ENCODE measurements at places on chromosomes 3 and 15. TPM values are rescaled to one million over a fixed set of nuclear protein-coding genes. Genes with fewer than 3 reads are reported as not detected.

The SLC24A5 gene
- total RNA-seq, result not detected

The BCHE gene
- not detected for total RNA-seq

The GOLGA8Q gene
- not detected for total RNA-seq

The C3orf18 gene
- 11.3 TPM for total RNA-seq

The CCR2 gene
- total RNA-seq, result 0.34 TPM

The ASB14 gene
- total RNA-seq, result not detected

The FSIP1 gene
- total RNA-seq, result 0.51 TPM

The KY gene
- total RNA-seq, result not detected
